ENCODE measurements at places on chromosomes 3 and 15. TPM values are rescaled to one million over a fixed set of nuclear protein-coding genes. Genes with fewer than 3 reads are reported as not detected.

RASL12 gene
- 88.0 TPM for total RNA-seq

EFCC1 gene
- 1.2 TPM for total RNA-seq

SCAMP5 gene
- 10.2 TPM for total RNA-seq

ANKRD34C gene
- not detected for total RNA-seq

SMCO1 gene
- total RNA-seq = 48.1 TPM

UCN2 gene
- not detected for total RNA-seq
